ENCODE measurements at places on chromosomes 13 and 19.

- DNase-seq, result no peak
Observed at GRCh38 chr13:98785405-98785804, 32.9 kb upstream of the SLC15A1 start.

DNA sequence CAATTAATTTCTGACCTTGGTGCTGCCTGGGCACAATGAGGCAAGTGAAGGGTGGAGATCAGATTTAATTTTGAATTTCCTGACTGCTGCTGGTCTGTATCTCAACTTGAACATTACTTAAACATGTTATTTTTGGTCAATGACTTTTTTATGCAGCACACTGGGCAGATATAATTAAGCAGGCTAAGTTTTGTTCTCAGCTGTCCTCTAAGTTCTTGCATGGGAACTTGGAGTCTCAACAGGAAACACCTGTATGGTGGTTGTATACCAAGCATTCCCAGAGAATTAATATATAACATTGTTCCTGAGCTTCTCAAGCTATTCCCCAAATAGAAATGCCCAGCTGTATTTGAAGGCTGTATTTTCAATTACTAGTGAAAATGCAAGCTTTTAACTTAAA, 113.5 kb upstream of the EDNRB start:
- no peak for DNase-seq

DNA sequence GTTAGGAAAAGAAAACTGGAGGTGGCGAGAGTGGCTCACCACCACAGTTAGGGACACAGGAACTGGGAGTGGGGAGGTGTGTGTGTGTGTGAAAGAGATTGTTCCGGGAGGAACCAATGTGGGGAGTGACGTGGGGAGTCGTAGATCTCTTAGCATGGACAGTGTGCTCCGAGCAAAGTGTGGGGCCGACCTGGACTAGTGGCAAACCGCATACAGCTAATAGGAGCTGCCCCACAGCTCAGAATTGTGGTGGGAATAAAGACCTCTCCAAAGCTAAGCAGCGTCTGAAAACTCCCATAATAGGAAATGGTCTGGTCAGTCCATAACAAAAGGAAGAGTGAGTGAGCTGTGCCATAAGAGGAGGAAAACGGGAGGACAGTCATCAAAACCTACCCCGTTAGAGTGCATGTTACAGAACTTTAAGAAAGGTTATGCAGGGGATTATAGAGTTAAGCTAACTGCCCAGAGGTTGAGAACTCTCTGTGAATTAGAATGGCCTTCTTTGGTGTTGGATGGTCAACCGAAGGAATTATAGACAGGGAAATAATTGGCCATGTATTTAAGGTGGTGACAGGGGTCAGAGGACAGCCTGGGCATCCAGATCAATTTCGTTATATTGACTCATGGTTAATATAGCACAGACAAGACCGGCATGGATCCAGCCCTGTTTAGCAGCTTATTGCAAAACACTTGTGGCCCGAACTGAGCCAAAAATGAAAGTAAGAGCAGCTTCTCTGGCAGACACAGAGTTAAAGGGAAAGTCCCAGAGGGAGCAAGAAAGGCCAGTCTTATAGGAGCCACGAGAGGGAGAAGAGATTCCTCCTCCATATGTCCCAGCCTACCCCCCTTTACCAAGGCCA, 8.9 kb upstream of the SLC15A1 start:
- DNase-seq, result peak; percentile 68

DNA sequence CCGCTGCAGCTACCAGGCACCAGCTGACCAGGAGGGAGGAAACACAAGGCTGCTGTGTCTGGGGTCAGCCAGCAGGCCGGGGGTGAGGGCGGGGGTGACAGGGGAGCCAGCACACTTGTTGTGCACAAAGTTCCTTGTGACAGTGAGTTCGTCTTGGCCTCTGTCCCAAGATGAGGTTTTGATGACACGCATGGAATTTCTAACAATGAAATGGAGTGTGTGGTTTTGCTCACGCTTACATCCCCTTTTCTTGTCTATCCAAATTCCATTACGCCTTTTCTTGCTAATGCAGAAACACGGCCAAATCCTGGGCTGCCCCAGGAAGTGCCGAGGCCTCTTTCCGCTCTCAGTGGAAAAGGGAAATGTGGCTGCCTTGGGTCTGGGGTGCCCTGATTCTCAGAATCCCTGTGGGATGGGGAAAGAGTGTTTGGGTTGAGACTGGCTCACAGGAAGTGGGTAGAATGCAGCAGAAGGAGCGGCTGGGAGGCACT, 73.8 kb downstream of the GADD45B start:
- peak; percentile 96 for DNase-seq

DNA sequence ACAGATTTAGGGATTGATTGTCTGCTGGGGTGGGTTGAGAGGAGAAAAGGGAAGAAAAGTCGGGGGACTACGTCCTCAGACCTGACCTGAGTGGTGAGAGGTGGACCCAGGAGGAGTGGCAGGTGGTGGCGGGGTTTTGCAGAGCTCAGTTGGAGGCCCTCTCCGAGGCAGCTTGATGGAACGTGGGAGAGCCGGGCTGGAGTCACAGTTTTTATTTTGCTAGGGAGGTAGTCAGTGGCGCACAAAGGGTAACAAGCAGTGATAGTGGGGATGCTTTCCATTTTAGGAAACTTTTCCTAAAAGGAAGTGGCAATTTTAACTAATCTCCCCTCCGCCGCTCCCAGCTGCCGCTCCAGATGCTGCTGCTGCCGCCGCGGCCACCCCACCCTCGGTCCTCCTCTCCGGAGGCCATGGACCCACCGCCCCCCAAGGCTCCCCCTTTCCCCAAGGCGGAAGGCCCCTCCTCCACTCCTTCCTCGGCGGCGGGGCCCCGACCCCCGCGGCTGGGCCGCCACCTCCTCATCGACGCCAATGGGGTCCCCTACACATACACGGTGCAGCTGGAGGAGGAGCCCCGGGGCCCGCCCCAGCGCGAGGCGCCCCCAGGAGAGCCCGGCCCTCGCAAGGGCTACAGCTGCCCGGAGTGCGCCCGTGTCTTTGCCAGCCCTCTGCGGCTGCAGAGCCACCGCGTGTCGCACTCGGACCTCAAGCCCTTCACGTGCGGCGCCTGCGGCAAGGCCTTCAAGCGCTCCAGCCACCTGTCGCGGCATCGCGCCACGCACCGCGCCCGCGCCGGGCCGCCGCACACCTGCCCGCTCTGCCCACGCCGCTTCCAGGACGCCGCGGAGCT, 1.1 kb upstream of the ZNF581 start:
- DNase-seq, result no peak

- no peak for DNase-seq
Observed at GRCh38 chr13:110518571-110518970, 43.0 kb downstream of the RAB20 start.
